ENCODE measurements at places on chromosomes 2 and 18.

DNA sequence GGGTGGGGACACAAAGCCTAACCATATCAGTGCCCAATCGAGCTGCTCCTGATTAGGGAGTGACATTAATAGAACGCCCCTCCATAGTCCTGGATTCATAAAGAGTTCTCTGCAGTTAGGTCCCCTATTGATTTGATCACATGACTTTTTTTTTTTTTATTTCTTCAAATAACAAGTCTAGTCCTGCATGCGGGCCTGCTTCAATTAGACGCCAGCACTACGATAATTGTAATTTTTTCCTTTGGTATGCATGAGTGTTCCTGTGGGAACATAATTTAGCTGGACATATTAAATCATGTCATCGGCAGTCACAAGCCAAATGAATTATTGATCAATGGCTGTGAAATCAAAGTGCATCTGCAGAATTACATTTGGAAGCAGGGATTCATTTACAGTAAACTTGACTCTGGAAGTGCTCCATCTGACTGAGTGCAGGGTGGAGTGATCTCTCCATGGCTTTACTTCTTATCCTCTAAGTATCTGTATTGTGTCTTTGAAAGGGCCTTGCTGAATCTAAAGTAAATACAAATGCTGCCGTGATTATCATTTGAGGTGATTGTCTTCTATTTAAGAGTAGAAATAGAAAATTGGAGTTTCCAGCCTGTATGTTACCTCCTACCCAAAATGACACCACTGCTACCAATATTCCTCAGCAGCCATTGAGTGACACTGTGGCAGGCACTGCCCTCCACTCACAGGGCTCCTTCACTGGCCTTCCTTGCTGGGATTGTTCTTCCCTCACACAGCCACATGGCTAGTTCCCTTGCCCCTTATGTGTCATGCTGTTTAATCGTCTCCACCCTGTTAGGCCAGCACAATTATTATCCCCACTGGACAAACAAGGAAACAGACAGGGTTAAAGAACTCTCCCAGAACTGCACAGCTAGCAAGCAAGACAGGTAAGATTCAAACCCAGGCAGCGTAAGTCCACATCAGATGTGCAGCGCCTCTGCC, 337.4 kb upstream of the ID2 start:
- ATAC-seq = no peak

DNA sequence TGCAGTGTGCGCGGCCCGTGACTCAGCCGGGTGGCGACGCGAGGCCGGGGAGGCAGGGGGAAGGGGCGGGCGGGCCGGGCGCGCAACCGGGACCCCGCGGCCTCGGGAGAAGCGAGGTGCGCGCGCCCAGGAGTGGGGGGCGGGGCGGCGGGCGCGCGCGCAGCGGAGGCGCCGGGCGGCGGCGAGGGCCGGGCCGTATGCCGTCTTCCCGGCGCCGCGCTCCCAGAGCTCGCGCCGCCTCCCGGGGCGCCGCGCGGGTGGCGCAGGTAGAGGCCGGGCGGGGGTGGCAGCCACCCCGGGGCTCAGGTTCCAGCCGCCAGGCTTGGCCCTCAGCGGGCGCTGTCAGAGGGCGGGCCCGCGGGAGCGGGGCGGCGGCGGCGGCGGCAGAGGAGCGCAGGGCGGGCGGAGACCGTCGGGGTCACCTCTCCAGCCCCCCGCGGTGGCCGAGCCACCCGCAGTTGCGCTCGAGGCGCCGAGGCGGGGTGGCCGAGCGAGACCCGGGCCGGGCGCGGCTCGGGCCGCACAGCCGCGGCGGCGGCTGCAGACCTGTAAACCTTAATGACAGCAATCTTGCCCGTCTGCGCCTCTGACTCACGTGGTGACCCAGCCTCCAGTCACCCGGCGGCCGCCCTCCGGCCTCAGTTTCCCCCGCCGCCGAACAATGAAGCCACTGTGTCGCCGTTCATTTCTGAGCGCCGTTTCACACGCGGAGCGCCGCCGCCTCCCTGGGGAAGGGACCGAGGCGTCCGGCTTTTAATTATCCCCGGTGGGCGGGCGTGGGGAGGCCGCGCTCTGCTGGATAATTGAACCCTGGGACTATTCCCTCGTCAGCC, 25.3 kb upstream of the SMAD7 start:
- ATAC-seq = peak; percentile 89

DNA sequence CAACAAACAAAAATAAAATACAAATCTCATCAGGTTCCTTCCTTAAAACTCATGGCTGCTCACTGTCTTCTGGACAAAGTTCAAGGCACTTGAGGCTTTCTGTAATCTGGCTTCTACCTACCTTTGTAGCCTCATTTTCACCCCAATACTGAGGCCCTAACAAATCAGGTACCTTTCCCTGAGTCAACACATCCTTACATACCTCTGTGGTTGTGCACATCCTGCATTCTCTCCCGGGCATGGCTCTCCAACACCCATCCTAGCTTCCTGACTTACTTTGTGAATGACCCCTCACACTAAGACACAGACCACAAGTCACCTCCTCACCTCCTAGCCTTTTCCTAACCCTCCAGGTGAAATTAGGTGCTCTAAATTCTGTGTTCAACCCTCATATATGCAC, 190.9 kb downstream of the PID1 start:
- no peak for ATAC-seq

DNA sequence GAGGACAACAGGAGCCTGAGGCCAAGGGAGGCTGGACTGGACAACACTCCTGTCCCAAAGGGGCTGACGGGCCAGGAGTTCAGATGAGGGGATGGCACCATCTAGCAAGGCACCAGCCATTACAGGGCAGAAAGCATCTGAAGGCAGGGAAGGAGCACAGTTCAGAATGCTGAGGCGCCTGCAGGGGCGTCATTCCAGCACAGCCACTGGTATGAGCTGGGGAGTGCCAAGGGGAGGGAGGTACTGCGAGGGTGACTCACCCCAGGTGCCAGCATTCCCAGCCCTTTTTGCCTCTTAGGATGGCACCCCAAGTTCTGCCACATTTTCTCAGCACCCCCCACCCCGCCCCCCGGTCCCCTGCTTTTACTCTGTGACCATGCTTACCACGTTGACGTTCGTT, 129.8 kb upstream of the EPAS1 start:
- no peak for ATAC-seq

- ATAC-seq = no peak
These were observed 1096.7 kb upstream of the DDX18 start for GRCh38 chr2:116717832-116718231.

DNA sequence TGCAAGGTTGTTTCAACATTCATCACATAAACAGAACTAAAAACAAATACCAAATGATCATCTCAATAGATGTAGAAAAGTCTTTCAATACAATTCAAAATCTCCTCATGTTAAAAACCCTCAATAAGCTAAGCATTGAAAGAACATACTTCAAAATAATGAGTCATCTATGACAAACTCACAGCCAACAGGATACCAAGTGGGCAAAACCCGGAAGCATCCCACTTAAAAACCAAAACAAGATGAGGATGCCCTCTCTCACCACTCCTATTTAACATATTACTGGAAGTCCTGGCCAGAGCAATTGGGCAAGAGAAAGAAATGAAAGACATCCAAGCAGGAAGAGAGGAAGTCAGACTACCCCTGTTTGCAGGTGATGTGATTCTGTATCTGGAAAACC, 992.2 kb upstream of the PIK3C3 start:
- ATAC-seq = no peak

GRCh38 chr2:41998186-41999127, 49.4 kb upstream of the PKDCC start:
- no peak for ATAC-seq

- no peak for ATAC-seq
These were observed 75.3 kb downstream of the CCDC148 start for GRCh38 chr2:158381205-158381604.

DNA sequence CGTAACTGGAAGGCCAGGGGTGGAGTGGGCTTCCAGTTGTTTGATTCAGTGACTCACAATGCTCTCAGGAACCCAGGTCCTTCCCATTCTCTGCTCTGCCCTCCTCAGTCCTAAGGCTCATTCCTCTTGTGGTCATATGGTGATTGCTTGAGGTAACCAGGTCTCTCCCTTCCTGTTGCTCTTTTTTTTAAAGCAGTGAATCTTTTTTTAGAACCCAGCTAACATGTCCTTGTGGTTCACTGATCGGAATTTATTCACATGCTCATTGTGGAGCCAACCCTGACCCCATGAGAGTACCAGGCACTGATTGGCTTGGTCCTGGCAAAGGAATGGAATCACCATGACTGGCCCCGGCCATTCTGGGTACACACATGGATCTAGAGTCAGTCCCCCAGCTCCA, 7.4 kb downstream of the THNSL2 start:
- no peak for ATAC-seq

DNA sequence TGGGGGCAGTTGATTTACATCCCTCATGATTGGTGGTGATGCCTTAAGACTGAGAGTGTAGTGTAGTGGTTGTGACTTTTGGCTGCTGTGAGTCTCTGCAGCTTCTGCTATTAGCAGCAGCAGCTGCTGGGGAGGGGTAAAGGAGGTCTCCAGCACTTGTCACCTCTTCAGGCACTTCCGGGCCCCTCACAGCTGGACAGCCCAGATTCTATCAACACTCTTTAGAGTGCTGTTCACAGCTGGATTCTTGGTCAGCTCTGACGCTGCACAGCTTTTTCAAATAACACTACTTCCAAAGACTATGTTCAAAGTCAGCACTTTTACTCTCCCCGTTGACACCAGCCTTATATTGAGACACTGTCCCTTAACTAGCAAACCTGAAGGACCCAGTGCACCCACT, 396.0 kb downstream of the MEIS1 start:
- ATAC-seq = no peak

GRCh38 chr2:231321021-231321420, 74.5 kb upstream of the B3GNT7 start:
- ATAC-seq = no peak

DNA sequence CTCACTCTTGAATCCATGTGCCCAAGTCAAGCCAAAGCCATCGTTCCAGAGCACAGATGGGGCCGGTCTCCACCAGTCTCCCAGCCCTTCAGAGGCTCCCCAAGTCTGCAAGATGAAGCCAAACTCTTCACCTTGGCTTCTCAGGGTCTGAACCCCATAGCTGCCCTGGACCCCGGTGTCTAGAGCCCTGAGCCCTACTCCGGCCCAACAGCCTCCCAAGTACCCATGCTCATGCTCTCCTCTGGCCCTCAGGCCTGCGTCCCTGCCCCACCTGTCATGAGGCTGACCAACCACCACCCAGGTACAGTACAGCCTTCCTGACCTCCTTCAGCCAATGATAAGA, 46.0 kb downstream of the ZNF516 start:
- no peak for ATAC-seq

All from activated CD4-positive, CD25-positive, alpha-beta regulatory T cell treated with anti-CD3 and anti-CD28 coated beads, Interleukin-2, amount 50 U/mL, for 24 hours (primary cell).